ENCODE measurements at places on chromosomes 13 and 19.

- no peak for DNase-seq
Measured at GRCh38 chr13:28568286-28568685, 73.4 kb upstream of the FLT1 start.

DNA sequence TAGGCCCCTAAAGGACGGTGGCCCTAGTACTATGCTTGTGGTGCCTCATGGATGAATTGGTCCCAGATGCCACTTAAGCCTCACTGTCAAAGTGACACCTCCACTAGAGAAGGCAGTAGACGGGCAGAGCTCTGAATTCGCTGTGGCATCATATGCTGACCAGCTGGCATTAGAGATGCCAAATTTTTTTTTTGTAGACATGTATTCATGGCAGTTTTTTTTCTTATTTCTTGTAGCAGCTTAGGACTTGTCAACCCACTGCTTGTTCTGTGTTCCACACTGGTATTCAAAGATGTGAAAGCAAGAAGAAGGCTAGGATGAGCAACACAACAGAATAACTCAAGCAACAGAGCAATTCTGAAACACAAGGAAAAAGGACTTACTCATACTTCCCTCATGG is 212.5 kb downstream of the DLEU7 start:
- no peak for DNase-seq

DNA sequence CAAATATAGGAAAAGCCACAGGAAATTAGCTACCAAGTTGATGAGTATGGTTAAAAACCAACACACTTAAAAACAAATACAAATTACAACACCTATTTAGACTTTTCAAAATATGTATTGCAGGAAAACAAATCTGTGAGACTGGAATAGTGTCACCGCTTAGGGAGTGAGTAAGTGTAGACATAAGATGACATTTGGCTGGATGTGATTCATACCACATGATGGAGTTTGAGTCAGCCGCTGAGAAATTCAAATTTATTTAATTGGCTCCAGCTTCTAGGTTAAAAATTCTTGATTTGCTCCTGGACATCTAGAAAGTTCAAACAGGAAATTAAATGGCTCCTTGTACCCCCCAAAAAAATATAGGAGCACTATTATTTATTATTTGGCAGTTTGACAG is 531.7 kb downstream of the SLITRK1 start:
- no peak for DNase-seq

DNA sequence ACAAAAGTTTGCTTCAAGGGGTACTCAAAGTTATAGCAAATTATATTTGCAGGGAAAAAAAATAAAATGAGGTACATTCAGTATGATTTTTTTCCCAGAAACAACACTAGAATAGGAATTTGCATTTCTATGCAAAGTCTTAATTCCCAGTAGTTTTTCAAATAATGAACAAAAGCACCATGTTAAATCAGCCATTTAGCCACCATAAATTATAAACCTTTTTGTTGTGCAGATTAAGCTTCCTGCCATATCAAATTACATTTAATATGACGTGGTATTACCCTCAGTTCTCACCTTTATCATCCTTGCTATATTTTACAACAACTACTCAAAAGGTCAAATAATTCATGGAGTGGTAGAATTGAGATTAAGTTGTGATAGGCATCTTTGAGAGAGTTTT is 136.6 kb upstream of the FRY start:
- DNase-seq = no peak

DNA sequence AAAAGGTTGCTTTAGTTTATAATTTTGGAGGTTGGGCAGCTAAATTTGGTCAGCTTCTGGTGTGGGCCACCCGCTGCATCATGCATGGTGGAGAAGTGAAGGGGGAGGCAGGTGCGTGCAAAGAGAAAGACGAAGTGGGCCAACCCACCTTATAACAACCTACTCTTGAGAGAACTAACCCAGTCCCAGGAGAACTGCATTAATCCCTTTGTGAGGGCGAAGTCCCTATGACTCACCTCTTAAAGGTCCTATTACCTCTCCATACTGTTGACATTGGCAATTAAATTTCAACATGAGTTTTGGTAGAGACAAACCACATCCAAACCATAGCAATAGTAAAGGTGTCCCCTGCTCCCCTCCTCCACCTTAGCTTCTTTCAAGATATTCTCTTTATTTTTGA is 7.7 kb upstream of the FGF9 start:
- DNase-seq = no peak

DNA sequence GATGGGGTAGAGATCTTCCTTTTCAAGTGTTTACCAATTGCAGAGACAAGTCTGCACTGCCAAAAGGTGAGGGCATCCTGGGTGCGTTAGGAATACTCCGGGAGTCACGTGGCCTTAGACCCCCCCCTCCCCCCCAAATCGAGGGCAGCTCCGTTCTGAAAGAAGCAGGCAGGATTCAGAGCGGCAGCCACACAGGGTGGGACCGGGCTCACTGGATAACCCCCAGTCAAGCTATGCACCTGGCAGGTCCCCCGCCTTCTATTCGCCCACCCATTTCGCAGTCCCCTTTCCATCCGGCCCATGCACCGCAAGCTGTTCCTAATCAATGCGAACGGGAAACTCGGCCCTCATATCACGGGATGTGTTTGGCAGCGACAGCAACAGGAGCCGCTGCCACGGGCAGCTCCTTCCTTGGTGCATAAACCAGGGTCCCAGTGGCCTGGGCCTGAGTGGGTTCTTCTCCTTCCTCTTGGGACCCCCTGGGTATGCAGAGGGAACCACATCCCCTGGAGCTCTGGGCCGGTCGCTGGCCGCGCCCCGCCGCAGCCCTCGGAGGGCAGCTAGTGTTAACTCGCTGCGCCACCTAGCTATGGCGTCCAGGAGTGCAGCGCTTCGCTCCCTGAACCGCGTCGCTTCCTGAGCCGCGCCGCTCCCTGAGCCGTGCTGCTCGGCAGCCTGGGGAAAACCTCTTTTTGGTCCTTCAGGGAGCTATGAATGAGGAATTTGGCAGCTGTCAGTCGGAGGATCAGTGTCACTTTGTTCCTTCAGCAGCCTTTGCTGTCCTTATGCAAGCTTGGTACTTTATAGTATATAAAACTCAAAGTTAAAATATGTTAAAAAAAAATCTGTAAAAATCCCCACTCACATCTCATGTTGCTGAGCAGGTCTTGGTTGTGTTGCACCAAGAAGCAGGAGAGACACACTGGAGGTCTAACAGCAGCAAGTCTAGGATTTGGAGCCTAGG is 41.4 kb downstream of the LYL1 start:
- DNase-seq = peak; percentile 55

DNA sequence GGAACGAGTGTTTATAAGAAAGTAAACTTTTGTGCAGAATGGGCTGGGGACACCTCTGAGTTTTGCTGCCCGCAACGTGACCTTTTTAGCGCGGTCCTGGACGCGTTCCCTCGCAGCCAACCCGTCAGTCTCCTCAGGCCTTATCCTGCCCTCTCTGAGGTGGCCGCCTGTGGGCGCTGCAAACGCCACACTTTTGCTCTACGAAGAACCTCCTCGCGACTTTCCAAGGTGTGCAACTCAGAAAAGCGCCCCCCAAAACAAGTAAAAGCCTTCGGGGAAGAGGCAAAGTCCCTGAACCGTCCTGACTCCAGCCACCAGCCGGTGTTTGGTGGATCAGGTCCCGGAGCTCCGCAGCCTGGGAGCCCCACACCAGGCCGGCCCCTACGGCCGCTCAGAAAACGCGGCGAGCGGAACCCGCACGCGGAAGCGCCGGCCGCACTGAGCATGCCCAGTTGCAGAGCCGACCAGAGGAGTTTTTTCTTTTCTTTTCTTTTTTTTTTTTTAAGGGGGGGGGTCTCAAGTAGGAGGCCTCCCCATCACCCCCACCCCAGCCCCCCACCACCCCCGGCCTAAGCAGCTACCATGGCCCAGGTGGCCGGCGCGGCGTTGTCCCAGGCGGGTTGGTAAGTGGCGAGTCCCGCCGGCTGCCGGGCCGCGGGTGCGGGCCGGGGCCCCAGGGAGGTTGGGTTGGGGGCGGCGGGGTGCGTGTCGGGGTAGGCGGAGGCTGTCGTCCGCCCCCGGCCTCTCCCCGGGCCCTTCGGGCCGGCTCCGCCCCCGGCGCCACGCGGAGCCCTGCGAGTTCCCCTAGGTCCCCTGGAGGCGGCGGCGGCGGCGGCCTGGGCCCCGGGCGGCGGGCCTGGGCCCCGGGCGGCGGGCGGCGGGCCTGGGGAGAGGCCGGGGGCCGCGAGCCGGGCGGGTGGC is at the start of gene TDRD3:
TSS of gene TDRD3 (plus strand) at position 438 of the 921 bp plus-strand sequence. CDS start at position 583, 145 bp downstream.
- peak; percentile 59 for DNase-seq
